Mammary epithelial cell (primary cell): ENCODE measurements at places on chromosomes 3 and 15. TPM values are rescaled to one million over a fixed set of nuclear protein-coding genes. Genes with fewer than 3 reads are reported as not detected.
A peak's percentile ranks its signal among the peaks of the same experiment; 100 is the strongest.

DNA sequence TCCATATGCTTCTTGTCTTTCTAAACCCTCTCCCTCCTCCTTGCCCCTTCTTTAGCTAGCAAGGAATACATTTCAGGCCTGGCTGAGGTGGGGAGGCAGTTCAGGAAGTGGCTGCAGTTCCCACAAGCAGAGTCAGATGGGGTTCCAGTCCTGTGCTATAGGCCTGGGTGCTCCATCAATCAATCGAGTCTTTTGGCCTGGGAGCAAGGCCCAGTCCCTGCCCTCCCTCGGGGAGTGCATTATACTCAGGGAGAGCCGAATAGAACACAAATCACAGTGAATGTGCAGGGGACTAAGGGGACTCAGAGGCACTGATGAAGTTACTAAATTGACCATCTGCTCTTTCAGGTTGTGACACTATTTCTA, 58.0 kb upstream of the HERC1 start:
- DNase-seq: no peak

GRCh38 chr3:38616111-38616510, 33.4 kb downstream of the SCN5A start:
- no peak for DNase-seq

GRCh38 chr3:9105421-9105820, 142.1 kb upstream of the RAD18 start:
- DNase-seq: no peak

GRCh38 chr15:92603743-92604470, 51.7 kb downstream of the FAM174B start:
- no peak for DNase-seq

DNA sequence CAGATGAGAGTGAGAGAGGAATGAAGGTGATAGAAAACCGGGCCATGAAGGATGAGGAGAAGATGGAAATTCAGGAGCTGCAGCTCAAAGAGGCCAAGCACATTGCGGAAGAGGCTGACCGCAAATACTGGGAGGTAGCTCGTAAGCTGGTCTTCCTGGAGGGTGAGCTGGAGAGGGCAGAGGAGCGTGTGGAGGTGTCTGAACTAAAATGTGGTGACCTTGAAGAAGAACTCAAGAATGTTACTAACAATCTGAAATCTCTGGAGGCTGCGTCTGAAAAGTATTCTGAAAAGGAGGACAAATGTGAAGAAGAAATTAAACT, 88.9 kb downstream of the EOMES start:
- DNase-seq: no peak

GRCh38 chr15:40190591-40190990, 29.7 kb downstream of the BUB1B start:
- peak; percentile 67 for DNase-seq

Gene SLCO2A1
- 0.32 and 0.38 TPM in 2 replicates for total RNA-seq

Gene NAALADL2
- 4.8 TPM for total RNA-seq

Gene ZNF620
- total RNA-seq: 1.3 and 1.6 TPM in 2 replicates
